Activated T-helper 1 cell treated with anti-CD3 and anti-CD28 coated beads, Interleukin-12 subunit alpha, Interleukin-12 subunit beta, Interleukin-2, Interleukin-4 antibody, amounts not matched to agents 30 ng/mL and 10 ng/mL and 1 ng/mL, durations not matched to agents 14 hours and 24 hours and 36 hours (primary cell): ENCODE measurements at places on chromosomes 6 and 20. TPM values are rescaled to one million over a fixed set of nuclear protein-coding genes. Genes with fewer than 3 reads are reported as not detected.
A peak's percentile ranks its signal among the peaks of the same experiment; 100 is the strongest.

DNA sequence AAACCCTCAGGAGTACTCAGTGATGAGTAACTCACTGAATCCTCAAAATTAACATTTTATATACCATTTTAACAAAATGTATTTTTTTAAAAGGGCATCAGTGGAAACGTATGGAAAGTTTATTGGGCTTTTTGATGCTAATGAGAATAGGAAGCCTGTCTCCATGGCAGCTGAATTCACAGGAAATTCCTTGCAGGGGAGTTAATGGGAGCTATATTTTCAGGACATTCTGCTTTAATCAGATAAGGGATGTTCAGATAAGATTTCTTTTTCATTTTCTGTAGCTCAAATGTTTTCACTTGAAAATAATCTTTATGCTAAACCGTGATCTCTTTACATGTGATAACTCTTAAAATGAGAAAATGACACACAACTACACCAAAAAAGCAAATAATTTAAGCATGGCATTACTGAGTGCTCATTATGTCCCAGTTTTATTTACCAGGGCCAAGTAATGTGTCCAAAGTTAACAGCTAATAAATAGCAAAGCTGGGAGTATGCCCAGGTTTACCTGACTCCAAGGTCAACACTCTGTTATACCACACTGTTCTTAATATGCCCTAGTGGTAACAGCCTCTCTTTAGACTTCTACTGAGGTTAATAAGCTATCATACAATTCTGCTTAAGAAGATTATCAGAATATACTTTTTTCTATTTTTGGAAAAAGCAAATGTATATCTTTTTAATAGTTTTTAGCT, 348.1 kb downstream of the GRIK2 start:
- no peak for DNase-seq
- H3K4me1 ChIP-seq, result no peaks in the 10 kb centered on the region
- H3K27me3 ChIP-seq, result no peaks in the 10 kb centered on the region
- no peak overlapping the region for H3K27ac ChIP-seq
- no peak overlapping the region for H3K4me3 ChIP-seq

- H3K4me1 ChIP-seq, result no peaks in the 10 kb centered on the region
- DNase-seq, result no peak
- H3K4me3 ChIP-seq, result no peak overlapping the region
- peaks cover 11% of the 10 kb centered on the region for H3K27me3 ChIP-seq
- H3K27ac ChIP-seq, result no peak overlapping the region
These were observed 36.9 kb upstream of the CD93 start for GRCh38 chr20:23122796-23123655.

GRCh38 chr6:87366072-87366827, 21.6 kb downstream of the C6orf163 start:
- H3K27ac ChIP-seq, result no peak overlapping the region
- H3K36me3 ChIP-seq, result peaks cover 8% of the 10 kb centered on the region
- DNase-seq, result no peak
- no peaks in the 10 kb centered on the region for H3K27me3 ChIP-seq
- H3K4me1 ChIP-seq, result no peaks in the 10 kb centered on the region

DNA sequence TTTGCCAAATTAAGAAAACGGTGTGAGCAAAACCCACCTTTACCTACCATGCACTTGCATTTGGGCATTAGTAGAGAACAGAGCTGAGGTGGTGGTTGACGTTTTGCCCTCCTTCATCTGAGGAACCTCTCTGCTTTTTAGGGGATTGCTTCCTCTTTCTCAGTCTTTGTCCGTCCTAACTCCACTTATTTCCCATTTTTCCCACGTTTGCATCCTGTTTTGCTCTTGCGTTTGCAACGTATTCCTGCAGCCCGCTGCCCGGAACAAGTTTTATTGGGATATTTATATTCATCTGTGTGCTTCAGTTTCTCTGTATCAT, 374 bp upstream of the SERINC1 start:
- H3K27me3 ChIP-seq, result peaks cover 3% of the 10 kb centered on the region
- H3K36me3 ChIP-seq, result peaks cover 4% of the 10 kb centered on the region
- DNase-seq, result no peak
- peak overlapping the region; percentile 100 for H3K4me3 ChIP-seq
- H3K4me1 ChIP-seq, result peaks cover 20% of the 10 kb centered on the region

DNA sequence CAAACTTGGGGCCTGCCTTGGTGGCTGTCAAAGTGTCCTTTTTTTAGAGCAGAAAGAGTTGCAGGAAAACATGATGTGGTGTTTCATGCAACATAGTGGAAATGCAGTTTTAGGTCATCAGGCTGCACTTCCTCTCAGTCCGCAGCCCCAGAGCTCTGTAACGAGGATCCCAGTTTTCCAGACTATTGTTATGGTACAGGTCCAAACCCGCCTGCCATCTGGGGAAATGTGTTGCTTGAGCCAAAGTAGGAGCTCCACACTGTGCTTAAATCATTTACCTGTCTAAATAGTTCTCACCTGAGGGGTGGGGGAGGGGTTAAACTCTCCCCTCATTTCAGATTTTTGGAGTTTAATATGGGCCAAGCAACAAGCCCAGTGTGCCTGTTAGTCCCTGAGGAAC, 59.8 kb downstream of the GOPC start:
- DNase-seq, result no peak
- peaks cover 1% of the 10 kb centered on the region for H3K36me3 ChIP-seq
- peaks cover 12% of the 10 kb centered on the region for H3K4me1 ChIP-seq
- no peak overlapping the region for H3K27ac ChIP-seq
- no peak overlapping the region for H3K4me3 ChIP-seq

DNA sequence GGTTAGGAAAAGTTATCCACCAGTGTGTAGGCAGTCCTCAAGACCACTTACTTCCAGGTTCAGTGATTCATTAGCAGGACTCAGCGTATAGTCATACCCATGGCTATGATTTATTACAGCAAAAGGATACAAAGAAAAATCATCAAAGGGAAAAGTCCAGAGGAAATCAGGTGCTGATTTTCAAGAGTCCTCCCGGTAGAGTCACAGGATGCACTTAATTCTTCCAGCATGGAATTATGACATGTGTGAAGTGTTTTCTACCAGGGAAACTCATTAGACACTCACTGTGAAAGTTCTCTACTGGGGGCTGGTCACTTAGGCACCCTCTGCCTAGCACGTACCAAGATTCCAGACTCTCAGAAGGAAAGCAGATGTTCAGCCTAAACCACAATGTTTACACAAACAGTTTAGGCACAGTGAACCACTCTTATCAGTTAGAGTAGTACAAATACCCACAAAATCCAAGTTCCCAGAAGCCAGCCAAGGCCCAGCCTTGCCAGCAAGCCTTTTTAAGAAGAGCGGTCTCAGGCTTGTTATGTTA, 10.2 kb downstream of the WFDC3 start:
- no peak for DNase-seq
- H3K27ac ChIP-seq, result no peak overlapping the region
- H3K36me3 ChIP-seq, result no peaks in the 10 kb centered on the region
- H3K27me3 ChIP-seq, result peaks cover 4% of the 10 kb centered on the region
- peaks cover 29% of the 10 kb centered on the region for H3K4me1 ChIP-seq

- H3K36me3 ChIP-seq, result no peaks in the 10 kb centered on the region
- H3K4me3 ChIP-seq, result no peak overlapping the region
These were observed 192.7 kb upstream of the SLC35B3 start for GRCh38 chr6:8628063-8628462.

- no peaks in the 10 kb centered on the region for H3K27me3 ChIP-seq
- H3K4me3 ChIP-seq, result no peak overlapping the region
- peaks cover 15% of the 10 kb centered on the region for H3K36me3 ChIP-seq
- no peak overlapping the region for H3K27ac ChIP-seq
- peaks cover 8% of the 10 kb centered on the region for H3K4me1 ChIP-seq
- DNase-seq, result no peak
These were observed 55.7 kb downstream of the TAF4 start for GRCh38 chr20:62009869-62010445.

DNA sequence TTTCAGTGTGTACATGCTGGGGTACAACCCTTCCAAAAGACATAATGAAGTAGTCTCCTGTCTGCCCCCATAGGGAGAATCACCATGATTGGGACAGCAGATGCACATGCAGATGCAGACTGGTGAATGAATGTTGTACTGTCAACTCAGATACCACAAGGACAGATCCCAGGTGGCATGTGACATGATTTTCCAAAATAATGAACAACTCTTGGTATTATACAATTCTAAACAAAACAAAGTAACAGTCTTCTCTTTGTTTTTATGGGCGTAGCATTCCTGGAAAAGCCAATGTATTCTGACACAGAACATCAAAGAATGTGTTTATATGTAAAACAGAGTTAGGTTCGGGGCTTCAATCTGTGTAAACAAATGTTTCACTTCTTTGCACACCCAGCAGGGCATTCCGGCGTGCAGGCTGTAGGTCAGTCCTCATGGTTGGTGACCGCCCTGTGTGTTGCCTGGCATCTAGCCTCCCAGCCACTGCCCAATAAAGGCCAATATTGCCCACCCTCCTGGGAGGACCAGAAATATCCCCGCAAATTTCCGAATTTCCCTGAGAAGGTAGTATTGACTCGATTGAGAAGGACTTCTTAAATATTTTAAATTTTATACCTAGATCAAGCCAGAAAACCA, 127.7 kb downstream of the KLHL32 start:
- no peak overlapping the region for H3K27ac ChIP-seq
- H3K4me1 ChIP-seq, result peaks cover 15% of the 10 kb centered on the region
- peaks cover 4% of the 10 kb centered on the region for H3K27me3 ChIP-seq
- no peak overlapping the region for H3K4me3 ChIP-seq
- H3K36me3 ChIP-seq, result no peaks in the 10 kb centered on the region

The KCNB1 gene
- total RNA-seq, result 0.08 and 0.20 TPM in 2 replicates

The PRSS16 gene
- total RNA-seq, result 0.13 and 0.98 TPM in 2 replicates

The PBX2 gene
- total RNA-seq, result 91.9 and 94.0 TPM in 2 replicates

The LRRC73 gene
- total RNA-seq, result 0.10 and 0.12 TPM in 2 replicates
